ENCODE measurements at places on chromosomes 12 and 14. TPM values are rescaled to one million over a fixed set of nuclear protein-coding genes. Genes with fewer than 3 reads are reported as not detected.

GRCh38 chr12:52054231-52054832, 3.1 kb downstream of the NR4A1 start:
- no peak for DNase-seq

- DNase-seq, result no peak
These were observed 107.4 kb downstream of the PRICKLE1 start for GRCh38 chr12:42482041-42482747.

DNA sequence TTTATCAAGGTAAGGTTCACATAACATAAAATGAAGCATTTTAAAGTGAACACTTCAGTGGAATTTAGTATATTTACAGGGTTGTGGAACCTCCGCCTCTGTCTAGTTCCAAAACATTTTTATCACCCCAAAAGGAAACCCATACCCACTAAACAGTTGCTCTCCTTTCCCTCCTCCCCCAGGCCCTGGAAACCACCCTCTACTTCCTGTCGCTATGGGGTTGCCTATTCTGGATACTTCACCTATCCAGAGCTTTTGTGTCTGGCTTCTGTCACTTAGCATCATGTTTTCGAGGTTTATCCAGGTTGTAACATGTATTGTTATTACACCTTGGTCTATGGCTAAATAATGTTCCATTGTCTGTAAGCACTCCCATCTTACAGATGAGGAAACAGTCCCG, 27.7 kb upstream of the ZFP36L1 start:
- DNase-seq, result no peak

GRCh38 chr12:2937500-2937899, 21.7 kb upstream of the TEAD4 start:
- no peak for DNase-seq

DNA sequence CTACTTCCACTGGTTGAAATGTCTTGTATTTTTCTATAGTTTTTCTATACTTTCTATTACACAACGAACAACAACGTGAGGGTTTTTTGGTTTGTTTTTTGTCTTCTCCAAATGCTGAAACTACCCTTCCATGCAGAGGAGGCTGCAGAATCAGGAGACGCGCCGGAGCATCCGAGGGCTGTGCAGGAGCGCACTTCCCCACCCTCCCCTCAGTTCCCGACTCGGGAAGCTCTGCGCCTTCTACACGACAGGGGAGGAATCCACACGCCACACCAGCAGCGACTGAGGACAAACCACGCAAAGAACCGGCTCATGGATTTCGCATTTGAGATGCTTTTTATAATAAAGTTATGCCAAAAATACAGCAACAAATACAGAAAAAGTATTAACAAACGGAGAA, 30.9 kb downstream of the SLC15A4 start:
- no peak for DNase-seq

DNA sequence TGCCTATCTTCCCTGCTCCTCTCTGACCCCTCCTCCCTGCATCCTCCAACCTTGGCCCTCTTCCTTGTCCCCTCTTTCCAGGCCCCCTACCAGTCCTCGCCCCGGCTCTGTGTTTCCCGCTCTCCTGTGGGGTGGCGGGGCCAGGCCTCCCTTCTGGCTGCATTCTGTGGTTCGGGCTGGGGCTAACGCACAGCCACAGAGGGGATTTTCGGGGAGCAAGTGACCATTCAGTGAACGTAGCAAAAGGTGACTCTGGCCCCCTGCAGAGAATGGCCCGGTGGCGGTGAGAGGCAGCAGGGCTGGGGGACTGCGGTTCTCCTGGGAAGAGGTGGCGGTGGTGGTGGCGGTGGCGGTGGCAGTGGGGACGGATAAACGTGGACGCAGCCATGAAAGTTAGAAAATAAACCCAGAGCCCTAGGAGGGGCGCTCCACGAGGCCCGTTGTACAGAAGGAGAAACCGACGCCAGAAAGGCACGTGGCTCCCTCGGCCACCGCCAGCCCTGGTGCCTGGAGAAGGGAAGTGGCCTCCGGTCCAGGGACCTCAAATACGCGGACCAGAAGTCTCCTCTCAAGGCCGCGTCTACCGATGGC, 269.6 kb downstream of the ADGRD1 start:
- DNase-seq, result peak; percentile 65

The EPYC gene
- polyA plus RNA-seq, result 0.13 TPM

DNA sequence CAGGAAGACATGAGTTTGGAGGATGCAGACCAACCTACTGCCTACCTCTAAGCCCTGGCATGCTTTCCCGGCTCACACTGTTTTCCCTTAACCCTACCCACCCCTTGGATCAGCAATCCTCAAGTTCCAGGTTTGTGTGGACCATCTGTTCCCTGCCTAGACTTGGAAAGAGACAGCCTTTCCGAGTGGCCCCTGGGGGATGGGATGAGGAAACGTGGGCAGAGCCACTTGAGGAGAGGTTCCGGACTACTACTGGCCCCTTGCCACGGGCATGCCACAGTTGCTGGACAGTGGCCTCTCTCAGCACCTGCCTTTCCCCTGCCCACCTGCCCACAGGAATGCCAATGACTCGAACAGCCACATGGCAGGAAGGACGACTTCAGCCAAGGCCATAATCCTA, 135.9 kb downstream of the SLC15A4 start:
- no peak for DNase-seq

The BATF gene
- 1.1 TPM for polyA plus RNA-seq

The ZDHHC22 gene
- polyA plus RNA-seq, result 0.10 TPM

DNA sequence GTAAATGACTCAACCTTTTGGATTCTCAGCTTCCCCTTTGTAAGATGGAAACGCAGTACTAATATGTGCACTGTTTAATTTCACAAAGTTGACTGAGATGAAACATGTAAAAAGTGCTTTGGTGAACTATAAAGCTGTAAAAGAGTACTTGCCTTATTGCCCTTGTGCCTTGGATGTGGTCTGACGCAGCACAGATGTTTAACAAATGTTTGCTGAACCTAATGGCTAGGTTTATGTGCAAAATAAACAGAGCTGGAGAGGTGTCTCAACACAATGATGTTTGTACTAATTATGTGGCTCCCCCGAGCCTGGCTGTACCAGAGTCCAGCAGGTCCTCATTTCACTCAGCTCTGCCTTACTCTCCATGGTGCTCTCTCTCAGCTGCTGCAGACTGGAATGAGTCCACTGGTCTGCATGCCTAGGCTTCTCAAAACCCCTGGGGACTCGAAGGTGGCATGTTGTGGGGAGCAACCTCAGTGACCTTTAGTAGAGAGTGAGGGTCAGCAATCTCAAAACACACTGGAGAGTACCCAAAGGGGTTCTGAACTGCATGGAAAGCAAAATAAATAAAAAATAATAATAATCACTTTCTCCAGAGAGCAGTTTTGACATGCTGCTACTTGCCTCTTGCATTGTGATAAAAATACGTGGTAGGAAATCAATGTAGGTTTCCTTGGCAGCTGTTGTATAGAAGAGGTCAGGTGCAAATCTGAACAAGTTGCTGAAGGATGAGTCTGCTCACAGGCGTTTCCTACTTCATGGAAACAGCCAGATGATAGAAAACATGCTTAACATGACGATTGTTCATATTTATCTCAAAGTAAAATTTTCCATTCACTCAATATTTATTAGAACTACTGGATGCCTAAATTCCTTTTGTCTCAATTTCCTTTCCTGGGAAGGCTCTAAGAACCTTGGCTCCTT, 8.5 kb upstream of the AMIGO2 start:
- no peak for DNase-seq

DNA sequence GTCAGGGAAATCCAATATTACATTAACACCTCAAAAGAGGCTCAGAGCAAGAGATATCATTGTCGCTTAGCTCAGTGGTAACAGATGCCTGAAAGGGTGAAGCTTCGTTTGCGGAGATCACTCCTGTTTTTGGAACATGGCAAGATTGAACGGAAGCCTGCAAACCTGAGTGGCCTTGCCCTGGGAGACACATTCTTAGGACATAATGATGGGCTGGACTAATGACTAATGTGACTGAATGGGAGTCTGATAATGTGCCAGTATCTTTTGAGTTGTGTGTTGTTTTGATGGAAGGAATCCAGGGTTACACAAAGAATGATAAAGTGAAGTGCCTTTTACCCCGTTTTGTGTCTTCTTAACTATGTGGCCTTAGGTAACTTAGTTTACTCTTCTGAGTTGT, 109.3 kb upstream of the IFNG-AS1 start:
- DNase-seq, result no peak

DNA sequence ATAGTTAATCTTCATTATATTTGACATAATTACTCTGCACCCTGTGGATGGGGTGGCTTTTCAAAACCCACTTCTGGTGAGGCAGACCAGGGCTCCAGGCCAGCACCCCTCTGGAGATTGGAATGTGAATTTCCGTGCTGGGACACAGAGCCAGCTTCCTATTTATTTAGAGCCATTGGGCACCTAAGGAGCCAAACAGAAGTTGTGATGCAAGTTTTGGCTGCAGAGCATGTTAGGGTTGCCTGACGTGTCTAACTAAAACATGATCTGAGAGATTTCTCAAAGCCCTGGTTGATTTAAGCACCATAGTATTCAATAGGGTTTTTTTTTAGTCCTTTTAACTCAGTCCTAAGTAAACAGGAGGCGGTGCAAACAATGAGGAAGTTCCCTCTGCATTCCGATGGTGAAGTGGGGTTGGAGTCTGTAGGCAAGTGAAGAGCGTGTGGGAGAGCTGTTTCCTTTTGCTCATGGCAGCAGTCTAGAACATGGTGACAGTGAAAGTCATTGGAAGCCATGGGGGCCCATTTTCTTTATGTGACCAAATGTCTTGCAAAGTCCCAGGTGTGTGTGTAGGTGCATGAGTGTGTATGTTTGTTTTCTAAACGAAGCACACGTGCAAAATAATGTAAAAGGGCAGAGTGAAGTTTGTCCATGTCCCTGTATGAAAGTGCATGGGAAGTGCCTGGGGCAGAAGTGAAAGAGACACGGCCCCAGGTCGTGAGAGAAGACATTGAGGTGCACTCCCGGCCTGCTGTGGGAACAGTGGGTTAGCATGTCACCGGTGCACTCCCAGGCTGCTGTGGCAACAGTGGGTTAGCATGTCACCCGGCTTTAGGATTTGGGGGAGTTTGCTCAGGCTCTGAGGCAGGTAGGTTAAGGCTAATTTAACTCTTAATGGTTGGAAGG, 117.7 kb downstream of the PRKCH start:
- no peak for DNase-seq

- no peak for DNase-seq
These were observed 868.2 kb downstream of the C12orf50 start for GRCh38 chr12:87160848-87161601.

The SERPINA12 gene
- not detected for polyA plus RNA-seq

- DNase-seq, result no peak
These were observed 9.9 kb downstream of the CERS5 start for GRCh38 chr12:50157259-50157658.

The WSCD2 gene
- 0.84 TPM for polyA plus RNA-seq

The PRKD1 gene
- 22.2 TPM for polyA plus RNA-seq

- DNase-seq, result no peak
These were observed 12.2 kb downstream of the TMTC2 start for GRCh38 chr12:82698708-82699564.

The CLEC7A gene
- 3.4 TPM for polyA plus RNA-seq

The FIGNL2 gene
- polyA plus RNA-seq, result 2.3 TPM

DNA sequence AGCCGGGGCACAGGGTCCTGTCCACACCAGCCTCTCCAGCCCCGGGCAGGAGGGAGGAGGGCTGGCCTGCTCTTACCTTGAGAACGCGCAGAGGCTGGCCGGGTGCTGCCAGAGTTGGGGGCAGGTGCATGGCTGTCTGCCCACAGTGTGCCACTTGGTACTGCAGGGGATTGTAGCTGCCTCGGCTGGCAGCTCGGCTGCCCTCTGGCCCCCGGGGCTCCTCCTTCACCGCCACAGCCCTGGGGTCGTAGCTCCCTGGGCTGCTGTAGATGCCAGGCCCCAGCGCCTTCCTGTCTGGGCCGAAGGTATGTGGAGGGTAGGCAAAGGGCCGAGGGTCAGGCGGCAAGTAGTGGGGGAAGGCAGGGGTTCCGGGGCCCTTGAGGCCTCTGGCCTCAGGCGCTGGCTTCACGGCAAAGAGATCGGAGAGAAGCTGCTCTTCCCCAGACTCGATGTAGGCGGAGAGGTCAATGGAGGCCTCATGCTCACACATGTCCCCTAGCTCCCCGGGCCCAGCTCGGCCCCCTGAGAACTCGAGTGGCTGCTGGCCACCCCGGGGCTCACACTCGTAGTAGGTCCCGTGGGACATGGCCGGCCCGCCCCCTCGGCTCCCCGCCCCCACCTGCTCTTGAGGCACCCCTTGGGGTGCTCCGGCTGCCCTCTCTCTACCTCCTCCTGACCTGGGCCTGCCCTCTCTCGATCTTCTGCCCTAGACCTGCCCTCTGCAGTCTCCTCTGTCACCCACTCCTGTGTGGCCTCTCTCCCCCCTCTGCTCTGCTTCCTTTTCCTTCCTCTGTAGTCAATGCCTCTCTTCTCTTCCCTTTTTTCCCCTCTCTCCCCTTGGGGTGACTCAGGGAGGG, at the start of gene CEBPE:
CEBPE (minus strand) TSS at position 750 of the 857 bp plus-strand sequence; CDS start at position 586, 164 bp downstream.
- DNase-seq, result no peak

GRCh38 chr14:100466111-100466856, 120.9 kb downstream of the BEGAIN start:
- no peak for DNase-seq

DNA sequence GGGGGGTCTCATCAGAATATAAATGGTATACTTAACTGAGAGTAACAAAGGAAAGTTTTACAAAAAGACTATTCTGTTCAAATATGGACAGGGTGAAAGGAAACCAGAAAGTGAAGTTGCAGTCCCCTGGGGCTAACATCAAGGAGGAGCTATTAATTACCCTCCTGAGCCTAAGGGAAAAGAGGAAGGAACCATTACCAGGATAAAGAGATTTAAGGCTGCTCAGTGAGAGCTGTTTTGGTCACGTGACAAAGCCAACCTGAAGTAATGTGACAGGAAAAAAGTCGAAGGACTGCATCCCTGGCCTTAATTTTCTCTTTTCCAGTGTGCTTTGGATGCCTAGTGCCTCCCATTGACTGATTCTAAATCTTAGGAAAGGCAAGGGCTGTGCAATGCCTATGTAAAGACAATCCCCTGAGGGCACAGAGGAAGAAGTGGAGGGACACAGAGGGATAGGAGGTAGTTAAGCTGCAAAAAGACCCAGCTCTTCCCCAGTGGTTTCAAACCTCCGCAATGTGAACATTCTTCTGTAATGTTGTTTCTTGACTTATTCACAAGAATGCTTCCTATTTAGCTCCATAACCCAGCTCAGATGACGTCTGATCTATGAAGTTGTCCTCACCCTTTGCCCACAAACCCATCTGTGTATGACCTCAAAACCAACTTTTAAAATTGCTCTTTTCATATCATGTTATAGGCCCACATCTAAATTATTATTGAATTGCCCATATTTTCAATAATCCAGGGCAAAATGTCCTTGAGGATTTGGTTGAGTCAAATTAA, 187.7 kb upstream of the DCN start:
- DNase-seq, result no peak

- no peak for DNase-seq
These were observed 1.4 kb downstream of the ACAD10 start for GRCh38 chr12:111687255-111687654.

The SHMT2 gene
- polyA plus RNA-seq, result 74.4 TPM

GRCh38 chr14:51604073-51604472, 47.6 kb upstream of the FRMD6 start:
- no peak for DNase-seq

GRCh38 chr14:33696165-33696564, 254.7 kb downstream of the EGLN3 start:
- DNase-seq, result no peak
